NCI-H526 (cell line): ENCODE measurements at places on chromosomes 3 and 15.

- no peak for DNase-seq
These were observed 28.7 kb upstream of the TP63 start for GRCh38 chr3:189602471-189602870.

DNA sequence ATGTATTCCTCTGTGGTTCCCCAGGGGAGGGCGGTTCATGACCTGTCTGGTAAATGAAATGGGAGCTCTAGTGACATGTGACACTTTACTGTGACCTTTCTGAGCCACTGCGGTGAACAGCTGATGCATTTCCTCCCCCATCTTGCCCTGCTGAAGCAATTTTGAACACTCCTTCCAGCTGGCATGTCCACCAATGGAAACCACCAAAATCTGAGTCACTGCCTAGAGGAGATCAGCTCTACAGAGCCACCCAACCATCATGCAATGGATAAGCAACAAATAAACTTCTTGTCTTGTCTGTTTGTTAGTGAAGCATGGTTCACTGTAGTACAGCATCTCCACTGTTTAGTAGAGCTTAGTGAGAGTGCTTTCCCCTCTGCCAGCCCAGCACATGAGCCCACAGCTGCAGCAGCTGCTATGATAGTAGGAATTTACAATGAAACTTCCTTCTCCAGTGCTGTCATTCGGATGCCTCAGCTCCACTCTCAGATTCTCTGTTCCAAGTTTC lies 479.4 kb downstream of the NTRK3 start:
- DNase-seq = no peak

DNA sequence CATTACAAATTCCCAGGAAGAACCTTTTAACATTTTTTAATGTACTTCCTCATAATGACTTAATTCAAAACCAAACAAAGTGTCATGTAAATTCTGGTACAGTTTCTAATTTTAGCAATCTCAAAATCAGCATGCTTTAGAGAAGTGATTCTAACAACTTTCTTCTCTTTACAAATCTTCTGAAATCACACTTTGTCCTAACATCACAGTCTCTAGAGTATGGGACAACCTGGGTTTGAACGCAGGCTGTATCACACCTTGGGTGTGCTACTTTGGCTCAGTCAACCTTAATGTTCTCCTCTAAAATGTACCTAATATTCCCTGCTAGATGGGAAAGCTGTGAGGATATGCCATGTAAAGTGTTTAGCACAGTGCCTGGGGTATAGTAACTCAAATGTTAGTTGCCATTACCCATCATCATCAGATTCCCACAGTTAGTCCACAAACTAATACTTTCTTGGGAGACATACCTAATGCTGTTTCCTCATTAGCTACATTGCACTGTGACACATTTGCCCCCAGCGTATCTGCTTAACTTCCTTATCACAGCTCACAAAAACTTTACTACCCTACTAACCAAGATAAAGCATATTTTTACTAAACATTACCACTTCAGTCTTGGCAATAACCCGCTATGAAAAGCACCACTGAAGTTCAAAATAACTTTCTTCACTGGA lies 3.1 kb downstream of the TSPAN3 start:
- DNase-seq = no peak

DNA sequence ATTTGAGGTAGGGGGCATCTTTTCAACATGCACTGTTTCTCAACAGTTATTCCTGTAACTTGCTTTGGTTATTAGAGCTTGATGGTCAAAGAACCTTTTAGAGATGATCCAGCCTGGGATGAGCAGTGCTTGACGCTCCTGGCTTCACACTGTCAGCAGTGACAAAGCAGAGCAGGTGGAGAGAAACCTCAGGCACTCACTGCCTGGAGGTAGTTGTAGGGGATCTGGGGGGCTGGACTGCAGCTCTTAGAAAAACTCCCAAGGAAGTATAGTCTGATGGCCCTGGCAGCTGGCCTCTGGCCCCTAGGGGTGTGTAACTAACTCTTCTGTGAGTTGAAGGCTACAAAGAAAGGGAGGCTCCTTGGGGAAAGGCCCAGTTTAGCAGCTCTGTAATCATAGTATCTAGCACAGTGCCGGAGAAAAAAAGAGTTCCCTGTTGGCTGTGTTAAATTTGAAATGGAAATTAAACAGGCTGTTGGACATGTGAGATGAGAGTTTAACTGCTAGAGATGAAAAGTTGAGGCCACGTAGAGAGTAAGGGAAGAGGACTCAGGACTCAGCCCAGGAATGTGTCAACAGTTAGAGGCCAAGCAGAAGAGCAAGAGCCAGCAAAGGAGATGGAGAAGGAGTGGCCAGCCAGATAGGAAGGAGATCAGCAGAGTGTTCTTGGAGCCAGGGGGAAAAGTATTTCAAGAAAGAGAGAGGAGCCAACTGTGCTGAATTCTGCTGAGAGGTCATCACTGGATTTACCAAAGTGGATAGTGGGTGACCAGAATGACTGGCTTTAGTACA lies 14.2 kb downstream of the OXNAD1 start:
- no peak for DNase-seq

DNA sequence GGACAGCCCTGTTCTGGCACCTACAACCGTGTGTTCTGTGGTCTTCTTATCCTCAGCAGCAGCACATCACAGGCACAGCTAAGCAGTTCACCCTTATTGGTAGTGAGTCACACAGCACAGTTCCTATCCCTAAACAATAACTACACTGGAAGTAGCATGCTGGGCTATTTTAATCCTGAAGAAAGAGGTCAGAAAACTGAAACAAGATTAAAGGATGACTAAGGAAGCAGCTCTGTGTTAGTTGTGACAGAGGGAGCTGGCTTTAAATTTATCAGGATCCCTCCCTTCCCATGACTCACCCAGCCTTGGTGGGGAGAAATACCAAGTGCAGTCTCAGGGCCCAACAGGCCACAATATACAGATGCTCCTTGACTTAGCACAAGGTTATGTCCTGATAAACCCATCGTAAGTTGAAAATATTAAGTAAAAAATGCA lies 144.3 kb downstream of the ERC2 start:
- no peak for DNase-seq

GRCh38 chr15:78979456-78980320 lies 34.8 kb upstream of the CTSH start:
- peak; percentile 81 for DNase-seq
